ENCODE measurements at places on chromosomes 16 and 17. TPM values are rescaled to one million over a fixed set of nuclear protein-coding genes. Genes with fewer than 3 reads are reported as not detected.

Gene EPX
- 0.81 TPM for polyA plus RNA-seq

Gene KRTAP1-5
- polyA plus RNA-seq = not detected

Gene RASL10B
- 3.0 TPM for polyA plus RNA-seq

DNA sequence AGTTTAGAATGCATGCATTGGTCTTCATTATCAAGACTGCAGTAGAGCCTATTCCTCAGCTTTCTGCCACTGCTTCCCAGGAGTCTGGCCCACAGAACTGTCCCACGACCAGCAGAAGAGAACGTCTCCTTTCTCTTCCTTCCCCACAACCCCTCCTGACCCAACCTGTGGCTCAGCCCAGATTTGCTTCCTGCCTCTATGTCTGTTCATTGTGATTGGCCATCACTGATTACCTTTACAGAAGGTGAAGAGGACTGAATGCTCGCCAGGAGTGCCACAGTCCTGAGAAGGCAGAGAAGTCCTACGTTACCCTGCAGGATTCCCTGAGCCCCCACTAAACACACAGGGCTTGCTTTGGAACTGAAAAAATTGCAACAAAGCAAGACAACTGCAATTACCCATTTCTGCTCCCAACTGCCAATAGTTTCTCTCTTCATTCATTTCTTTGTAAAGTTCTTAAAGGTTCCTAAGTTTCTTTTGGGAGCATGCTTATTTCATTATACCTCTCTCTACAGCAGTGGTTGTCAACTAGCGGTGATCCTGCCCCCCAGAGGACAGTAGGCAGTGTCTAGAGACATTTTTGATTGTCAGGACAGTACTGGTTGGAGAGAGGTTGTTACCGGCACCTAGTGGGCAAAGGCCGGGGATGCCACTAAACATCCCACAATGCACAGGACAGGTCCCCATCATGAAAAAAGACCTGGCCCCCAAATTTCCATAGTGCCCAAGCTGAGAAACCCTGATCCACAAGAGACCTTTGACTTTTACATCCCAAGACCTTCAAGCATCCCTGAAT lies 4.5 kb upstream of the NAT9 start:
- DNase-seq = no peak

GRCh38 chr16:4314532-4315185 lies 1.2 kb upstream of the GLIS2 start:
- no peak for DNase-seq

DNA sequence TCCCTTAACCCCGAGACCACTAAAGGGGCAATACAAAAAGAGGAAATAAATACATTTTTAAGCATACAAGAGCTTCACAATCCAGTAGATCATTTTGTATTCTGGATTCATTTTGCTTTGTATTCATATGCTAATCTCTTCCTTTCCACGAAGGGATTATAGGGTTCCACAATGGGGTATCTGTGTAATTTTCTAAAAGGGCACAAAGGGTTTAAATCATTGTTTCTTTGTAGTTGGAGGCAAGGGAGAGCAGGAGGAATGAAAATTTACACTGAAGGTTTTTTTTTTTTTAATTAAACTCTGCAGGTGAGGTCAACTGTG lies 592 bp upstream of the NUFIP2 start:
- no peak for DNase-seq

GRCh38 chr17:79073016-79073705 lies 1.5 kb upstream of the ENGASE start:
- no peak for DNase-seq

- peak; percentile 53 for DNase-seq
These were observed 342.4 kb downstream of the SEC14L1 start for GRCh38 chr17:77483128-77483598.

DNA sequence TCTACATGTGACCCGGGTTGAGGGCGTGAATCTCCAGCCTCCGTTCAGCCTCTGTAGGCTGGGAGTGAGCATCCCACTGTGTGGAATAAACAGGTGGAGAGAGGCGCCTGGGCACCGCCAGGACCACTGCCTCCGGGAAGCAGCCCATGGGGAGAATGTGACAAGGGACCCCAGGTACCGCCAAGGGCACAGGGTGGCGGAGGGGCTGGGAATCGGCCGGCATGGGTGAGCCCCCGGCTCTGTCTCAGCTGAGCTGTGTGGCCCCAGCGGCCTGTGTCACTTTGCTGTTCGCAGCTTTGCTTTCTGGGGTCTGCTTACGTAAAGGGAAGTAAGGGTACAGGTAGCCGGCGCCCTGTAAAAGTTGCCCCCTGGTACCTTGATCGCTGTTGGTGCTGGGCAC lies 11.5 kb downstream of the GSE1 start:
- no peak for DNase-seq

GRCh38 chr17:21235921-21236320 lies 17.3 kb downstream of the NATD1 start:
- no peak for DNase-seq

GRCh38 chr16:49459953-49460735 lies 86.5 kb downstream of the C16orf78 start:
- no peak for DNase-seq

Data from left lung (tissue), 14 donors.